ENCODE measurements at places on chromosomes 7 and 10.

DNA sequence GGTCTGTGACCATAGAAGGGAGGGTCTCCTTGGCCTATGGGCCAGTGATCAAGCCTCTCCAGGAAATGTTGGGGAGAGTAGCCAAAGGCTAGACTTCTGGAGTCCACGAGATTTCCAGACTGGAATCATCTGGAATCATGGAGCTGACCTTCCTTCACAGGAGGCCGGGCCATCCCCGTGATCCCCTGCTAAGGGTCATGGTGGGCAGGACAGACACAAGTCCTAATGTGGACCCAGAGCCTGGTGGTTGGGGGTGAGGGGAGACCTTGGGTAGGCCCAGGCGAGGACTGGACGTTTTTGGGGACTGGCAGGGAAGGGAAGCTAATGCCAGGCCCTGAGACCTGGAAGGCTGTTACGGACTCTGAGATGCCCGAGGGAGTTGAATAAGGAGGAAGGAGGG is 9.8 kb upstream of the GRID1 start:
- no peak for DNase-seq

DNA sequence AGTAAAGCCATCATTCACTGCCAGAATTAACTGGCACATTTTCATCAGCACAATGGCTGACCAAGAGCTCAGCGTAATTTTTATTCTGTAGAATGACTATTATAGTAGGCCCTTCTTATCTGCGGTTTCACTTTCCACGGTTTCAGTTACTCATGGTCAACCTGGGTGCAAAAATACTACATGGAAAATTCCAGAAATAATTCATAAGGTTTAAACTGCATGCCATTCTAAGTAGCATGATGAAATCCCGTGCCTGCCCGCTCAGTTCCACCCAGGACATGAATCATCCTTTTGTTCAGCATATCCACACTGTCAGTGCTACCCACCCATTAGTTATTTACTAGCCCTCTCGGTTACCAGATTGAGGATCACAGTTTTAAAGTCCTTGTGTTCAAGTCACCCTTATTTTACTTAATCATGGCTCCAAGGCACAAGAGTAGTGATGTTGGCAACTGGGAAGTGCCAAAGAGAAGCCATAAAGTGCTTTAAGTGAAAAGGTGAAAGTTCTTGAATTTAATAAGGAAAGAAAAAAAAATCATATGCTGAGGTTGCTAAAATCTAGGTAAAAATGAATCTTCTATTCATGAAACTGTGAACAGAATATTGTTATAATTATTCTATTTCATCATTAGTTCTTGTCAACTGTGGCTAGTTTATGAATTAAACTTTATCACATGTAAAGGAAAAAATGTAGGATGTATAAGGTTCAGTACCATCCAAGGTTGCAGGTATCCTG is 204.9 kb downstream of the DOCK4 start:
- peak; percentile 89 for DNase-seq

DNA sequence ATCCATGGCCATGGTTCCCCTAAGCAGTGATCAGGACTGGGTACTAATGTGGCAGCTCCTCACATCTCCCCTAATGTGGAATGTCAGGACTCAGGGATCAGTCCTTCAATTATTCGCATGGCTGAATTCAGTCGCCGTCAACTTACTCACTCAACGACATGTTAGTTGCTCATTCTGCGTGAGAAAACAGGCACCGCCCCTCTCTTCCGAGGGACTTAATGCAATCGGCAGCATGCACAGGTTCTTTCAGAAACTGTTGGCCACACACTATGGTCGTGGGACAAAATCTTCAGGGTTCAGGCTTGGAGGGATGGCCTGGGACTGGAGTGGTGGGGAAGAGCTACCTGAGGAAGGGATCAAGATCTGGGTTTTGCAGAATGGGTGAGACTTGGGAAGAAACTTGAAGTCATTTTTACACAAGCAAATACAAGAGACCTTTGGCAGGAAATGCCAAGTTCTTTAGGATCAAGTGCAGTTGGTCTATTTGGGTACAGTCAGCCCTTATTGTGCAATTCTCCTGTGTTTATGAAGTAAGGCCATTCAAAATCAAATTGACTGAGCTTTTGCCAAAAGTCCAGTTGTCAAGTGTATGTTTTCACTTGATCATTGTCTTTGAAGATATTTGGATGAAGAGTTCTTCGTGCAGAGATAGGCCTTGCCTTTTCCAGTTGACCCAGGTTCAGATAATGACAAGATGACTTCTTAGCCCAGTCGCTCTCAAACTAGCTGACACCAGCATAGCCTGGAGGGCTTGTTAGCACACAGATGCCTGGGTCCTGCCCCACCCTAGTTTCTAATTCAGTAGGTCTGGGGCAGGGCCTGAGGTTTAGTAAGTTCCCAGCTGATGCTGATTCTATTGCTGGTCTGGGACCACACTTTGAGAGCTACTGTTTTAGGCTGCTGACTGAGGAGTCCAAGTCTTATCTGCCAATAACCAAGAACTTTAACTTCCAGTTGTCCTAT is 48.5 kb downstream of the LRRC18 start:
- peak; percentile 7 for DNase-seq

- DNase-seq, result peak; percentile 71
These were observed 21.0 kb upstream of the ABI1 start for GRCh38 chr10:26881600-26882331.

GRCh38 chr10:103276251-103276895 is 565 bp upstream of the INA start:
- DNase-seq, result no peak
